Ecto neural progenitor cell (in vitro differentiated cells): ENCODE measurements at places on chromosomes 11 and 22.

DNA sequence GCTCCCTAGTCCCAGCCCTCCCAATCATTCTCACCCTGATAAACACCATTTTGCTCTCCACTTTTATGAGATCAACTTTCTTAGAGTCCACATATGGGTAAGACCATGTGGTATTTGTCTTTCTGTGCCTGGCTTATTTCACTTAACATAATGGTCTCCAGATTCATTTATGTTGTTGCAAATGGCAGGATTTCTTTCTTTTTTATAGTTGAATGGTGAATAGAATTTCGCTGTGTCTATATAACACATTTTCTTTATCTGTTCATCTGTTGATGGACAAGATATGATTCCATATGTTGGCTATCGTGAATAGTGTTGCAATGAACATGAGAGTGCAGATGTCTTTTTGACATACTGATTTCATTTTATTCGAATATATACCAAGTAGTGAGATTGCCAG lies 367.4 kb upstream of the ARHGAP42 start:
- no peak for DNase-seq

GRCh38 chr11:104618954-104619353 lies 279.3 kb downstream of the CASP12 start:
- DNase-seq: no peak

DNA sequence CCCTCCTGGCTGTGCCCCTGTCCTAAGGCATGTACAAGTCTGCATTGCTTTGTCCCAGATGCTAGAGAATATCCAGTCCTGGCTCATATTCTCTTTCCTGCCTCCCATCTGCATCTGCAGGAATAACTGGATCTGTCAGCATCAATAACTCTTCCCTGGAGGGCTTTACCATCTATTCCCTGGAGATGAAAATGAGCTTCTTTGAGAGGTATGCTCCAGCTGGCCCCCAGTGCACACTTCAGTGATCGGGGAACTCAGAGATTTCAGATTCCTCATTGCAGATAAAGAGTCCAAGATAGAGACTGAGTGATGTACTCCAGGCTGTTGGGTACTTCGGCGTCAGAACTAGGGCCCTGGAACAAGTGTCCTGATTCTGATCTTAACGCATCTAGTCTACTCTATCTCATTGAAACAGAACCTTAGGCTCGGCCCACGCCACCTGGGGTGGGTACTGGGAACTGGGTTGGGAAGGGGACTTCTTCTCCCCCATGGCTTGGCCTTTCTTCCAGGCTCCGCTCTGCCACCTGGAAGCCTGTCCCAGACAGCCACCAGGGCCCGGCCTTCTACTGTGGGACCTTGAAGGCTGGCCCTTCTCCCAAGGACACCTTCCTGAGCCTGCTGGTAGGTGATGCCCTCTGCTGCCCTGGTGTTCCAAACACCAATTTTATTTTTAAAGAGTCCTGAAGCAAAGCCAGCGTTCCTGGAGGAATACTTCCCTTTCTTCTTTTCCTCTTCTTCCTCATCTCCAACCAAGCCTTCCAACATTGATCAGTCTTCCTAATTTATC lies 17.8 kb upstream of the GLB1L2 start:
- no peak for DNase-seq

- no peak for DNase-seq
Observed at GRCh38 chr11:70440206-70440605, 41.9 kb downstream of the CTTN start.

DNA sequence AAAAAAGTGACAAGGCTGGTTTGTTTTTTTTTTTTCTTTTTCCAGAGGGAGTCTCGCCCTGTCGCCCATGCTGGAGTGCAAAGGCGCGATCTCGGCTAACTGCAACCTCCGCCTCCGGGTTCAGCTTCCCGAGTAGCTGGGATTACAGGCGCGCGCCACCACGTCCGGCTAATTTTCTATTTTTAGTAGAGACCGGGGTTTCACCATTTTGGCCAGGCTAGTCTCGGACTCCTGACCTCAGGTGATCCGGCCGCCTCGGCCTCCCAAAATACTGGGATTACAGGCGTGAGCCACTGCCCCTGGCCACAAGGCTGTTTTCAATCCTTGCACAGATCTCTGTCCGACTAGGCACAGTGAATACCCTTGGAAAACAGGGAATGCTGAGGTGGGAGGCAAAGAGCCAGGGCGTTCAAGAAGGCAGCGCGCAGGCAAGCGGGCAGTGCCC lies 566 bp downstream of the ATP6V1E1 start:
- DNase-seq: peak; percentile 43

DNA sequence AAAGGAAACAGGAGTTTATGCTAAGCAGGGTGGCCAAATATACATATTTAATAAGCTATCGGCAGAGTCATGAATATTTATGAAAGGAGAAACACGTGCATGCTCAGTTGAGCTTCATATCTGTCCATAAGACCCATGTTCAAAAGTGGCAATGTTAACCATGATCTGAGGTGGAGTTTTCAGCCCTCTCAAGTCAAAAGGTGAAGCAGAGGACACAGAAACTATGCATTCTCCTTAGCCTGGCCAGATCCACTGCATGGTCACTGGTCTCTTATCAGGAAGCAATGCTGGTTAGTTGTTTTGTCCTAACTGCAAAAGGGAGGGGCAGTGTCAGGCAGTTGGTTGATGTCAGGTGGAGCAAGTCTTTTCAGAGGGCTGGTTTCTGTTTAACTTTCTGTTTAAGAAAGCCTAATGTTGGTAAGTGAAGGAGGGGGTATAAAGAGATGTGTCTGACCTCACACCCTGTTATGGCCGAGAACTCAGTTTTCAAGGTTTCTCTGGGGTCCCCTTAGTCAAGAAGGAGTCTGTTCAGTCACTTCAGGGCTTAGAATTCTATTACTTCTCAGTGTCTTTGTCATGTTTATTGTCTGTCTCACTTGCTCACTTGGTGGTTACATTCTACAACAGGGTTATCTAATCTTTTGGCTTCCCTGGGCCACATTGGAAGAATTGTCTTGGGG lies 5.5 kb upstream of the SELENOH start:
- DNase-seq: no peak

- no peak for DNase-seq
Observed at GRCh38 chr11:12429155-12429554, 51.8 kb downstream of the PARVA start.

GRCh38 chr22:20656902-20657836 lies 116.7 kb upstream of the SERPIND1 start:
- no peak for DNase-seq

GRCh38 chr22:20245577-20246367 lies 22.3 kb downstream of the RTN4R start:
- peak; percentile 64 for DNase-seq

DNA sequence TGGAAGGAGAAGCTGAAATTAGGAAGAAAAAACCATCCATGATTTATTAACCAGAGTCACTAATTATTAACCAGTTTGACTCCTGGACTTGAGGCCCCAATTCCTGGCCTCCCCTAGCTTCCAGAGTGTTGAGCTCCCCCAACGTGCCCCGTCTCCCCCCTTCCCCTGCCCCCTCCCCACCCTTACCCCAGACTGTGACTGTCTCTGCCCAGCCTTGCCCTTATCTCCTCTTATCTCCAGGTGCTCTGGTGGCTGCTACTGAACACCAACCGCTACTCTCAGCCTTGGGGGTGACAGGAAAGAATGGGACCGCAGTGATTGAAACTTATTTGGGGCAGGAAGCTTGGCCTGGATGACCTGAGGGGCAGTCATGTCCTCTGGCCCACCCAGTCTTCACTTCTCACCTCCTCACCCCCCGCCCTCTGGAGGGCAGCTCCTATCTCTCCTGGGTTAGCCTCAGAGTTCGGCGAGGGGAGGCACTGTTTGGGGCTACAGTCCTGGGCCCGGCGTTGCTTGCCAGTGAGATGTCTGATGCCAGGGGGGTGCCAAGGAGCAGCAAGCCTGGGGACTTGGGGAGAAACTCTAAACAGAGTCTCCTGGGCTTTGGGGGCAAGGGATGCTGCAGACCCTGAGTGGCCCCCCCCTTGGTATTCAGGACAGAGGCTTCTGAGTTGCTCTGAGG lies 15.5 kb downstream of the NECTIN1 start:
- no peak for DNase-seq

DNA sequence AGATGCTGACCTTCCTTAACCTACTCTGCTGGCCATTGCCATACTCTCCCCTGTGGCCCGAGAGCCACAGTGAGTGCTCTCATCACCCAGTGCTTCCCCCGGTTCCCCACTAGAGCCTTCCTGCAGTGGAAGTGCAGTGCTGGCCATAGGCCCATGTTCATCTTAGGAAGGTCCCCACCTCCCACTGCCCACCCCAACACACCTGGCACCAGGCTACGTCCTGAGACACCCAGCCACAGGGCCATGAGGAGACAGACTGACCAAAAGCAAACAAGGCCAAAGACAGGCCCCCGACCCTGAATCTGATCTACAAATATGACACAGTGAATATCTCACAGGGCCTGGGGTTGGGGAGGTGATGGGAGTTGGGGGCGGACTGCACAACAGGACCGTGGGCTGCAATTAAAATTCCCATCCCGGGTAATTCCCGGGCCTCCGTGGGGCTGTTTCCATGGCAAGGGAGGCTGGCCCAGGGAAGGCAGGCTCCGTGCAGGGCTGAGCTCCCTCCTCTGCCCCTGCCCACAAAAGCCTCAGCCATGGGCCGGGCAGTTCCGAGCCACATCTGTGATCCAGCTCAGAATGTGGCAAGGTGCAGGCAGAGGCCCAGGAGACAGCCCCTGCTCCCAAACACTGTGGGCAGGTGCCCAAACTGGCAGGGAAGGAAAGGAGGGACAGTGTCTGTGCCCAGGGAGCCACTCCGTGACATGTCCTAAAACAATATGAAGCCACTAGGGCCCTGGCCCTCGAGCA lies 5.1 kb upstream of the CHST1 start:
- DNase-seq: no peak

- DNase-seq: peak; percentile 80
Observed at GRCh38 chr11:72471005-72471898, 36.9 kb upstream of the CLPB start.

DNA sequence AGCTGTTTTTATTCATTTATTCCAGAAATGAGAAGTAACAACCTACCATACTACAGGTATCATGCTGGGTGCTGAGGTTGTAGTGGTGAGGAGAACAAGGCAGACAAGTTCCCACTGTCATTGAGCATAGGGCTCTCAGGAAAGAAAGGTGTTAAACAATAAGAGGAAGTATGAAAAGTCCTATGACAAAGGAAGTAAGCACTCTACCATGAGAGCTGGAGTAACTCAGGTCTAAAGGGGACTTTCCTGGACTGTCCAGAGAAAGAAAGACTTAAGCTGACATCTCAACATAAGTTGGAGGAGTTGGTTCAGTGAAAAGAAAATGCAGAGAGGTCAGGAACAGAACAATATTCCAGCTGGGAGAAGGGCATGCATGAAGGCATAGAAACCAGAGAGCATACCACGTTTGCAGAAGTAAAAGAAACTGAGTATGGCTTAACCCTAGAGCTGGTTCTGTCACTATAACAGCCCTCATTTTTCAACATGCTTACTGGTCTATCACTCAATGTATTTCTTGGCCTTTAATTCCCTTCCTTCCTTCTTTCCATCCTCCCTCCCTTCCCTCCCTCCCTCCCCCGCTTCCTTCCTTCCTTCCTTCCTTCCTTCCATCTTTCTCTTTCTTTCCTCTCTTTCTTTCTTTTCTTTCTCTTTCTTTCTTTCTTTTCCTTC lies 137.8 kb upstream of the BDNF start:
- DNase-seq: no peak

DNA sequence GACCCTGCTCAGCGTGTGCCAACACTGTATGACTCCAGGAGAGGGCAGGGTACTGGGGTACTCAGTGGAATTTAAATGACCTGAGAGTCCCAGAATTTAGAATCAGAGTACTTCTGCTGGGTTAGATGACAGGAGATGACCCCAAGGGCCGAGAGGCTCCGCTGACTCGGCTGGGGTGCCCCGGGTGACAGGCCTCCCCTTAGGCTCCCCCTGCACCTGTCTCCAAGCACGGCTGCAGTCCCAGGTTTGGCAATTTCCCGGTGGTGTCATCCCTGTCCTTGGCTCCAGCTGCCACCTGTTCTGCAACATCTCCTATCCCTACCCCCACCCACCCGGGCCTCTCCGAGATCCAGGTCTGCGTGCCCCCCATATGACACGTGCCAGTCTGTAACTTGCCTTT lies 1.3 kb downstream of the ACTN3 start:
- DNase-seq: no peak

- peak; percentile 54 for DNase-seq
Observed at GRCh38 chr11:64722141-64723065, 594 bp downstream of the NRXN2 start.

GRCh38 chr22:43500792-43501785 lies 89.3 kb downstream of the MPPED1 start:
- DNase-seq: no peak

DNA sequence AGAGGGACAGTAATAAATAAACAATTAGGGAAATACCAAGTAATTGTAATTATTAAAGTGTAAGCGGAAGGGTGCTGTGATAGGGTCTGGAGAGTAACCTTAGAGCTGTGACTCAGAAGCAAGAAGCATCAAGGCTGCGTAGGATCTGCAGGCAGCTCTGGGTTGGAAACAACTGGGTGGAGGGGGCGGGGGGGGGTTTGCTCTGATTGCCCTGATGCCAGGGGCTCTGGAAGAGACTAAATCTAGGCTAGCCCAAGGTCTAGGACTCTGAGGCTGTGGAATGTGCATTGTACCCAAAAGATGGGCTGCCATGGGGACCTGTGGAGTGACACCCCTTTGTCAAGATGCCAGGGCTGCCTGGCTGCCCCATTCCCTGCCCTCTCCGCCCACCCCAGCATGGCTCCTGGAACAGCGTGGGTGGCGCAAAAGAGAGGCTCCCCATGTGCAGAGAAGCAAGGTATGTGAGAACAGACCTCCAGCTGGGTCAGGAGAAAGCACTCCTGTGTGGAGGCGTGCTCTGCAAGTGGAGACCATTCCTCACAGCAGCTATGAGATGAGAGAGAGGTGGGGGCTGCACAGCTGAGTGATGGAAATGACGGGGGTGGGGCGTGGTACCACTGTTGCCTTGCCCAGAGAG lies 101.1 kb upstream of the CRYBB3 start:
- no peak for DNase-seq

- no peak for DNase-seq
Observed at GRCh38 chr22:42792909-42793847, 63.9 kb downstream of the ARFGAP3 start.

DNA sequence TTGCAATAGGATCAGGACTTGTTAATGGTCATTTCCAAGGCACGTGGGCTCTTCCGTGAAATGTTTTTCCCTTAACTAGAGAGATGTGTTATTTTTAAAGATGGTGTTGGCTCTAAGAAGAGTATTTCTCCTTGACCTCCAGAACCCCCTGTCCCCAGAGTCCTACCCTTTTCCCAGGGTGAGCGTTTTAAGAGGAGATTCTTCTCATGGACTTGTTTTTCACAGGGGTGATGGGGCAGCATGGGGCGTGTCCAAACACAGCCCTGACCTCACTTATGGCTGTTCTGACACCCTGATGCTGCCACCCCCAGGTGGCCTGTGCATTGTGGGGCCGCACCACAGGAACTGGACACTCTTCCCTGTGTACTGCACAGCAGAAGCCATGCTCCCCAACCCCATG lies 335.7 kb downstream of the TBC1D22A start:
- DNase-seq: no peak

- DNase-seq: no peak
Observed at GRCh38 chr11:128125723-128126122, 461.6 kb downstream of the ETS1 start.

DNA sequence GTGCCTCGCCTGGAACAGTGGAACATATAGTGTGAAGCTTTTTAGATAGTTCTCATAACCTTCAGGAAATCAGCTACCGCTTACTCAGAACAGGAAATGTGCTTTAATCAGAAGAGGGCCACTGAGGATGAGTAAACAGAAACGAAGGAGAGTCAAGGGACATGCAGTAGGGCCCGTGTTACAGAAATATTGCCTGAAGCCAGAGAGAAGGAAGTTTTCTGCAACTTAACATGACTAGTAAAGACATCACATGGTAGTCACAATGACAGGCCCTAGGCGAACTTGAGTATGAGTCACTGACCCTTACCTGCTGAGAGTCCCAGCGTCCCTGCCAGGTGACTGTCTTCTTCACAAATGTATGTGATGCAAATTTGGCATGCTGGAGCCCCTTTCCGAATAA lies 39.4 kb downstream of the CARD18 start:
- no peak for DNase-seq
